ENCODE measurements at places on chromosomes 4 and X. TPM values are rescaled to one million over a fixed set of nuclear protein-coding genes. Genes with fewer than 3 reads are reported as not detected.

H2BW2 gene
- not detected for total RNA-seq

DKK2 gene
- total RNA-seq, result not detected

SPANXA1 gene
- not detected for total RNA-seq

MSX1 gene
- total RNA-seq, result 5.8 TPM

TMEM144 gene
- 2.0 TPM for total RNA-seq

RHOXF2 gene
- total RNA-seq, result not detected

BST1 gene
- 4.9 TPM for total RNA-seq

TRPC3 gene
- 0.18 TPM for total RNA-seq

RBMXL3 gene
- total RNA-seq, result not detected

ADH6 gene
- total RNA-seq, result not detected

SPANXN4 gene
- total RNA-seq, result not detected

UCHL1 gene
- 770 TPM for total RNA-seq

PNMA3 gene
- total RNA-seq, result not detected

ADRA2C gene
- total RNA-seq, result 71.2 TPM

CYSLTR1 gene
- total RNA-seq, result not detected

TMPRSS11A gene
- not detected for total RNA-seq

RHOH gene
- total RNA-seq, result 0.53 TPM

All from myometrial cell (primary cell).